Astrocyte (in vitro differentiated cells and primary cell): ENCODE measurements at places on chromosomes 7 and 10. TPM values are rescaled to one million over a fixed set of nuclear protein-coding genes. Genes with fewer than 3 reads are reported as not detected.

The KCP gene
- total RNA-seq: 0.20 and 0.41 TPM in 2 replicates

DNA sequence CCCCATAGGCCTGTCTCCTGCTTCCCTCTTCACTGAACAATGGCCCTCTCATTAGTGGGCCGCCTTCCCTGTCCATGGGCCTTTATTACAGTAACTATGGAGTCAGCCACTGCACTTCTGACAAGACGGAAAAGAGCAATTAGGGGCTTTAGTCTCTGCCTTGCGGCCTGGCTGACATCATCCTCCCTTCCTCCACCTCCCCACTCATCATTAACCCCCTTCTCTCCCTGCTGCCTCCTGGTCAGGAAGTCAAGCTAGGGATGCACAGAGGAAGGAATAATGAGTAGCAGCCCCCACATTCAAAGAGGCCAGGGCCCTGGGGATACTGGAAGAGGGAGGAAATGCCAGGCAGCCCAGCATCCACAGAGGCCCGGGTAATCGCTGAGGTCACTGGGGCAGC, 101.6 kb upstream of the PLXNA4 start:
- no peak for DNase-seq
- H3K27me3 ChIP-seq: no peaks in the 10 kb centered on the region
- no peaks in the 10 kb centered on the region for H3K36me3 ChIP-seq
- no peak overlapping the region for H3K27ac ChIP-seq
- no peaks in the 10 kb centered on the region for H3K4me1 ChIP-seq
- no peak overlapping the region for H3K4me3 ChIP-seq

The GOLGA7B gene
- total RNA-seq: 0.16 TPM in 1 of 2 replicates, not detected in the other

The KCND2 gene
- total RNA-seq: 0.24 and 0.30 TPM in 2 replicates

The ADAM12 gene
- 100 and 126 TPM in 2 replicates for total RNA-seq

The OPN4 gene
- not detected in 2 replicates for total RNA-seq

GRCh38 chr10:1116696-1117280, 60.6 kb downstream of the WDR37 start:
- no peak for DNase-seq
- H3K27ac ChIP-seq: no peak overlapping the region
- no peak overlapping the region for H3K4me3 ChIP-seq
- H3K27me3 ChIP-seq: no peaks in the 10 kb centered on the region
- no peaks in the 10 kb centered on the region for H3K4me1 ChIP-seq

GRCh38 chr7:158657189-158657746, 47.3 kb downstream of the NCAPG2 start:
- no peak overlapping the region for H3K4me3 ChIP-seq
- no peak for DNase-seq
- H3K27ac ChIP-seq: no peak overlapping the region
- H3K4me1 ChIP-seq: no peaks in the 10 kb centered on the region

- no peaks in the 10 kb centered on the region for H3K36me3 ChIP-seq
- no peak overlapping the region for H3K27ac ChIP-seq
- DNase-seq: peak; percentile 82
- no peak overlapping the region for H3K4me3 ChIP-seq
Observed at GRCh38 chr7:12549106-12549505, 21.4 kb upstream of the SCIN start.

GRCh38 chr10:88130912-88131311, 267.5 kb downstream of the PTEN start:
- no peaks in the 10 kb centered on the region for H3K4me1 ChIP-seq
- H3K27ac ChIP-seq: no peak overlapping the region
- no peak for DNase-seq
- H3K36me3 ChIP-seq: no peaks in the 10 kb centered on the region
- no peak overlapping the region for H3K4me3 ChIP-seq

- H3K27ac ChIP-seq: no peak overlapping the region
- H3K4me3 ChIP-seq: no peak overlapping the region
- H3K27me3 ChIP-seq: no peaks in the 10 kb centered on the region
- no peaks in the 10 kb centered on the region for H3K36me3 ChIP-seq
- no peak for DNase-seq
Observed at GRCh38 chr7:147941381-147941780, 649.2 kb upstream of the C7orf33 start.

DNA sequence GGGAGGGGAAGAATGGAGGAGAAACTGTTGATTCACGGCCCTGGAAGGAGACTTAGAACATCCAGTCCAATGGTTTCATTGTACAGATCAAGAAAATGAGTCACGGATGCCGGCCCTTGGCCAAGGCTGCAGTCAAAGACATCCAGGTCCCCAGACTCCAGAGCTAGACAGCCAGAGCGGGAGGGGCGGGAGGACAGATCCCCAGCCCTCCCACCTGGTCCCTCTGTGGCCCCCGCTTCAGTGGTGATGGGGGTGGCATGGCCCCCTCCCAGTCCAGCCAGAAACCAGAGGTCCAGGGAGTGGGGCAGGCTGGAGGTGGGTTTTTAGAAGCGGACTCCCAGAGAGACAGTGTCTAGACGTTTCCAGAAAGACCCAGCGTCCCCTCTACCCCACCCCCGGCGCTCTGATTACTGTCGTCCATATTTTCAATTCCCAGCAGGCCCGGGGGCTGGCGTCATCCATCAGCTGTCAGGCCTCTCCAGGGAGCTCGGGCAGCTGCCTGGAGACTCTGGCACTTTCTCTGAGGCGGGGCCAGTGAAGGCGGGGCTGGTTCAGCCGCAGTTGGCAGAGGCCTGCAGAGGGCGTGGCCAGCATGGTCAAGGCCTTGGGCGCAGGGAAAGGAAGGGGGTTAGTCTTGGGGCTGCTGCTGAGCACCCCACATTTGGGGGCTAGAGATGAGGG, 8.0 kb upstream of the HSPB1 start:
- peaks cover 40% of the 10 kb centered on the region for H3K4me1 ChIP-seq
- peak; percentile 94 for DNase-seq

DNA sequence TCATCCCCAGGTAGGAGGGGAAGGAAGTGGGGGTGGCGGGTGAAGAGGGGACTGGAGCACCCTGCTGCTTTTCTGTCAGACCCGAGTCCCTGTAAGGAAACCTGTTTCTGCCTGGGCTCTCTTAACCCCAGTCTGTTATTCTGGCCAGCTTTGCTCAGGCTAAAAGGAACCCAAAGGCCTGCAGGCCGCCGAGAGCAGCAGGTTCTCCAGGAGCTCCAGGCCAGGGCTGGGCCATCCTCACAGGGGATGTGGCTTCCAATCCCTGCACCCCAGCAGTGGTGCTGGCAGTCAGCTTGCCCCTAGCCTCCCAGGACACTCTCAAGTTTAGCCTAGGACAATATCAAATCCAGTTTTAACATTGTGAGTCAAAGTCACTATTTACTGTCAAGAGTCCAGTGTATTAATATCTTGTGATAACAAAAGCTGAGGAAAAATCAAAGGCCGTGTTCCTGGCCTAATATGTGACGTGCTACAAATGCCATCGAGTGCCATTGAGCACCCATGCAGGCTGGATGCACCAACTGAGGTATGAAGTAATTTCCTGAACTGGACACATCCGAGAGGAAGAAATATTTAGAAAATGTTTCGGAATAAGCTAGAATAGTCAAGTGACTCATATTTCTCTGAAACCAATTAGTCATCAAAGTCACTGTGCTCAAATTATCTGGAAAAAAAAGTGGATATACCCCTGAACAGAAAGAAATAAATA, 7.0 kb downstream of the PKD1L1 start:
- no peaks in the 10 kb centered on the region for H3K36me3 ChIP-seq
- H3K27me3 ChIP-seq: no peaks in the 10 kb centered on the region
- peak overlapping the region; percentile 95 for H3K27ac ChIP-seq

GRCh38 chr10:109967739-109968088, 40.1 kb upstream of the ADD3 start:
- peak overlapping the region; percentile 41 for H3K4me3 ChIP-seq
- no peaks in the 10 kb centered on the region for H3K36me3 ChIP-seq
- no peak for DNase-seq
- H3K27ac ChIP-seq: peak overlapping the region; percentile 83
- no peaks in the 10 kb centered on the region for H3K27me3 ChIP-seq

DNA sequence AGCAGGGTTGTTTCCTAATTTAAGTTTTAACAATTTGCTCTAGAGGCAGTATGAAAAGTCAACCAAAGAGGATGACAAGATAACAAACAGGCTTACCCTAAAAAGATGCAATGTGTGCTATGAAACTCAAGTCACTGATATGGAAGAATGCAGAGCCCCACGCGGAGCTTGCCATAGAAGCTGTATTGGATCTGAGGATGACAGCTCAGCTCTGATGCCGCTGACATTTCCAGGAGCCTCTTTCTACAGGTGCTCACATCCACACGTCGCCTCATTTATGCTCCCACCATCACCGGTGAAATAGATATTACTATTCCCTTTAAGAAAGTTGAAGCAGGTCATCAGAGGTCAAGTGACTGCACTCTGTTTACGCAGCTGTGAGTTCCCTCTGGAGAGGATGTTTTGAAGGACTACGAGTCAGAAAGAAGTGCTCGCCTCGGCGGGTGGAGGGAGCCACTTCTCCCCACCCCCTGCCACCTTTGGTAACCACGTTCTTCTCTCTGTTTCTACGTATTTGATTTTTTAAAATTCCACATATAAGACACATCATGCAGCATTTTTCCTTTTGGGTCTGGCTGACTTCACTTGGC, 275.4 kb downstream of the GLRX3 start:
- H3K36me3 ChIP-seq: no peaks in the 10 kb centered on the region
- no peaks in the 10 kb centered on the region for H3K4me1 ChIP-seq
- H3K27me3 ChIP-seq: no peaks in the 10 kb centered on the region
- no peak for DNase-seq
- no peak overlapping the region for H3K27ac ChIP-seq
- no peak overlapping the region for H3K4me3 ChIP-seq

- no peak overlapping the region for H3K27ac ChIP-seq
- no peak overlapping the region for H3K4me3 ChIP-seq
- no peaks in the 10 kb centered on the region for H3K27me3 ChIP-seq
- peaks cover 22% of the 10 kb centered on the region for H3K4me1 ChIP-seq
Observed at GRCh38 chr7:76069238-76069638, 21.3 kb downstream of the MDH2 start.

- H3K4me3 ChIP-seq: no peak overlapping the region
- no peaks in the 10 kb centered on the region for H3K27me3 ChIP-seq
- H3K36me3 ChIP-seq: no peaks in the 10 kb centered on the region
- H3K27ac ChIP-seq: no peak overlapping the region
- no peak for DNase-seq
Observed at GRCh38 chr7:156979711-156980110, 30.2 kb downstream of the NOM1 start.

GRCh38 chr10:99523251-99523773, 9.4 kb upstream of the NKX2-3 start:
- H3K4me3 ChIP-seq: no peak overlapping the region
- no peak overlapping the region for H3K27ac ChIP-seq
- H3K27me3 ChIP-seq: peaks cover 92% of the 10 kb centered on the region
